ENCODE measurements at places on chromosomes 6 and 20.
A peak's percentile ranks its signal among the peaks of the same experiment; 100 is the strongest.

DNA sequence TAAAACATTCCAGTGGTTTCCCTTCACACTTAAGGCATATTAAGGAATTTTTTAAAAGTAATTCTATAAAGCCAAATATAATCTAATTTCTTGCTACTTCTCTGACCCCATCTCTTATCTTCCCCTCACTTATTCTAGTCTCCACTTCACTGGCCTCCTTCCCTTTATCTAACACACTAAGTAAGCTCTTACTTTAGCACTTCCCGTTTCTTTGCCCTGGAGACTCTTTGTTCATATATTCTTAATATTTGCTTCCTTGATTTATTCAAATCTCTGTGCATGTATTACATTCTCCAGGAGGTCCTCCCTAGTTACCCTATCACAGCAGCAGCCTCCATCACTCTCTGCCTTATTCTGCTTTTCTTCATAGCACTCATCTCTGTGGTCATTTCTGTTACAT lies 20.3 kb downstream of the GTPBP2 start:
- no peak for DNase-seq

- DNase-seq = no peak
These were observed 14.8 kb upstream of the CALHM6 start for GRCh38 chr6:116446399-116446798.

GRCh38 chr6:96784650-96785049 lies 52.6 kb downstream of the GPR63 start:
- peak; percentile 4 for DNase-seq

DNA sequence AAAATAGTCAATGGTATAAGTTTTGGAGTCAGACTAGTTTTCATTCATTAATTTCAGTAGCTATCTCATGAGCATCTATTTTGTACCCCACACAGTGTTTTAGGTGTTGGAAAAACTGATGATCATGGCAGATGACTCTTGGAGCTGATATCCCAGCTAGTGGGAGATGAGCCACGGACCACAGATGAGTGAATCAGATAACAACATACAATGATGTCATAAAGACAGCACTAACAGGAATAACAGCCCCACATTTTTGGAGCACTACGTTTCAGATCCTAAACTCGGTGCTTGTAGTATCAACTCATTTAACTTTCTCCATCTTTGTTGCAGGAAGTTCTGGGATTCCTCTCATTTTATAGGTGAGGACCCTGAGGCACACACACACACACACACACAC lies 67.8 kb upstream of the EDN3 start:
- DNase-seq = no peak
